Endodermal cell (in vitro differentiated cells): ENCODE measurements at places on chromosomes 5 and 9. TPM values are rescaled to one million over a fixed set of nuclear protein-coding genes. Genes with fewer than 3 reads are reported as not detected.

DMRT3 gene
- not detected in 2 replicates for total RNA-seq

SLC36A3 gene
- total RNA-seq, result not detected in 3 replicates

FYB1 gene
- total RNA-seq, result not detected in 2 replicates

LIX1 gene
- 0.08 to 0.09 TPM in 2 of 3 replicates, not detected in the other for total RNA-seq

TTC39B gene
- 55.5 and 69.5 TPM in 2 replicates for total RNA-seq

ENTPD8 gene
- 0.33 to 0.42 TPM in 2 of 3 replicates, not detected in the other for total RNA-seq

C6 gene
- 0.14 TPM in 1 of 2 replicates, not detected in the other for total RNA-seq

EPB41L4B gene
- 6.4 and 6.9 TPM in 2 replicates for total RNA-seq

WNK2 gene
- total RNA-seq, result 41.7 and 48.8 TPM in 2 replicates

KCNV2 gene
- 1.2 to 6.6 TPM (median 1.9 TPM) in 3 replicates for total RNA-seq

FOXD4 gene
- 0.26 and 0.47 TPM in 2 replicates for total RNA-seq
